ENCODE measurements at places on chromosomes 7 and 10.
A peak's percentile ranks its signal among the peaks of the same experiment; 100 is the strongest.

DNA sequence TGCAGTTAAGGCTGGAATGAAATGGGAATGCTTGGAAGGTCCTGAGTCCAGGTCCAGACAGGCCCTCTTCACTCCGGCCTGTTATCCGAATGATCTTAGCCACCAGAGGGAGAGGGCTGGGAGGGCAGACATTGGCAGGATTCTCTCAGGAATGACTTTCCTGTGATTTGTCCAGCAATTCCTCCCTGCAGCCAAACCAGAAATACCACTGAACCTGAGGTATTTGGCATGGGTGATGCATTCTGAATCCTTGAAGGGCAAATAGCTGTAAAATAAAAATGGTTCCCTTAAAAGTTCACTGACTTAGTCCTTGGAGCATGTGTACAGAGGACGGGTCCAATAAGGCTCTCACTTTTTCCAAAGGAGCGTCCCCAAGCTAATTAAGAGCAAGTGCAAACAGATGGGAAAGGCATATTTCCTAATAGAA, 77.5 kb upstream of the HABP2 start:
- no peak for DNase-seq

GRCh38 chr10:94076325-94076841, 82.7 kb downstream of the PLCE1 start:
- no peak for DNase-seq

DNA sequence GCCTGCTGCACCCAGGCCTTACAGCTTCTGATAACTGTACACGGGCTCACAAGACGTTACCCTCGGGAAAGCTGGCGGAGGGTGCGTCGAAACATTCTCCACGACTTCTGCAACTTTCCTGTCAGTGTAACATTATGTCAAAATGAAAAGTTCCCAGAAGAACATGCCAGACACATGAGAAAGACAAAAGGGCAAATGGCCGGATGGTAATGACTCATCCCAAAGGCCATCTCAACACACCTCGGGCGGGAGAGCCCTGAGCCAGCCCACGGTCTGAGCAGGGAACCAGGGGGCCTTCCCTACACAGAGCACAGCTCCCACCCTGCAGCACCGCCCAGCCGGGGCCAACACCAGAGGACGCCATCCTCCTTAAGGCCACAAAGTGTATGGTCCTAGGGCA, 118.7 kb downstream of the MAD1L1 start:
- DNase-seq, result no peak

DNA sequence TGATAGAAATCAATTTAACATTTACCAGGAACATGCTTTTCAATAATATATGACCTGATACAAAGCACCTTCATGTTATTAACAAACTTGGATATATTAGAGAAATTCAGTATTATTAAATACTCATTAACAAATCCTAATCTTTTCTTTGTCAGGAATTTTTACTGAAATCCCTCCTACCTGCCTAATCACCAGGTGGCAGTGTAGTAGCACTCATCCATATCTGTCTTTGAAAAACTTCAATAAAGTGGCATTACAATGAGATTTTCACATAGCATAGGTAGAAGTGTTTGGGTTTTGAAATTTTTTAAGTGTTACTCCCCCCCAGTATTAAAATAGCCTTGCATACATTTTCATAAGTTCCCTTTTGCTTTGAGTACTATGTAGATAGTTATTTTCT, 1246.6 kb upstream of the LRRN3 start:
- no peak for DNase-seq

GRCh38 chr10:44931621-44932516, 20.7 kb downstream of the TMEM72 start:
- no peak for DNase-seq

DNA sequence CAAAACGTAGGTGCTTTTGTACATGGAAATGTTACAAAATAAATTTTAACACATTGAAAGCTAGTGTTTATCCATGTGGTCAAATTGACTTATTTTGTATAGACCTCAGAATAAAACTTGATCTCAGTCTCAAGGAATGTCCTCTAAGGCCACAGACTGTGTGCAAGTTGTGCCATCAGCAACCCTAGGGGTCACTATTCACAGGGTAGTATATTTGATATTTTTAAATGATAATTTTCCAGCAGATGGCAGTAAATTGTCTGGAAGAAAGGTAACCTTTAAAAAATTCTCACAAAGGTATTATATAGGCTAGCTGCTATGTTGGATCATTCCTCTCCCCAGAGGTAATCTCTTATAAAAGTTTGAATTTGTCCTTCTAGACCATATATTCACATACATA, 12.9 kb upstream of the SNX10 start:
- no peak for DNase-seq

GRCh38 chr7:138903186-138903820, 77.9 kb downstream of the KIAA1549 start:
- peak; percentile 65 for DNase-seq

GRCh38 chr7:93092757-93093370, 24.9 kb downstream of the SAMD9 start:
- no peak for DNase-seq
